ENCODE measurements at places on chromosomes 5 and 9. TPM values are rescaled to one million over a fixed set of nuclear protein-coding genes. Genes with fewer than 3 reads are reported as not detected.

SRD5A1 gene
- total RNA-seq = 12.2 TPM

BARHL1 gene
- not detected for total RNA-seq

HACD4 gene
- 6.9 TPM for total RNA-seq

DHX29 gene
- total RNA-seq = 33.7 TPM

SLC36A3 gene
- total RNA-seq = not detected

ADGRD2 gene
- total RNA-seq = not detected

TTC16 gene
- 0.14 TPM for total RNA-seq

IL13 gene
- not detected for total RNA-seq

F2RL1 gene
- total RNA-seq = 16.5 TPM

C5orf63 gene
- total RNA-seq = 1.3 TPM

NOXA1 gene
- 0.57 TPM for total RNA-seq

CENPK gene
- 2.7 TPM for total RNA-seq

MYMK gene
- not detected for total RNA-seq

LAMC3 gene
- total RNA-seq = 0.28 TPM

All from smooth muscle cell of bladder (primary cell).